Activated naive CD8-positive, alpha-beta T cell treated with anti-CD3 and anti-CD28 coated beads for 36 hours (primary cell): ENCODE measurements at places on chromosomes 6 and 20. TPM values are rescaled to one million over a fixed set of nuclear protein-coding genes. Genes with fewer than 3 reads are reported as not detected.

DNA sequence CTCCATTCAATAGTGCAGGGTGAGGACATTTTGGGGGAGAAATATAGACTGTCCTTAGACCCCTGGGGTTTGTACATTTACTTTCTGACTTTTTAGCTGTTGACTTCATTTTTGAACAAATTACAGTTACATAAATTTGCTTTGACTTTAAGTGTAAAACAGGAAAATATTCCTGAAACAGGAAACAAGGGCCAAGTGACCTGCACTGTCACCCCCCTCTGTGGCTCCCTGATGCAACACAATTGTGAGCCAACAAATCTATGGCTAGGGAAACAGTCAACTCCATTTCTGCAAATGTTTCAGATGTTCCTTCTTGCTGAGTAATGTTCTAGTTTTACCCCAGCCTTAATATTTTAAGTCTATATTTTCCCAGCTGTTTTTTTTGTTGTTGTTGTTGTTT, 39.8 kb downstream of the HLA-A start:
- H3K27ac ChIP-seq = no peak overlapping the region
- no peak overlapping the region for H3K4me3 ChIP-seq
- H3K4me1 ChIP-seq = peaks cover 2% of the 10 kb centered on the region
- H3K36me3 ChIP-seq = peaks cover 2% of the 10 kb centered on the region
- H3K27me3 ChIP-seq = peaks cover 14% of the 10 kb centered on the region
- DNase-seq = no peak

Gene IL20RA
- total RNA-seq = not detected

DNA sequence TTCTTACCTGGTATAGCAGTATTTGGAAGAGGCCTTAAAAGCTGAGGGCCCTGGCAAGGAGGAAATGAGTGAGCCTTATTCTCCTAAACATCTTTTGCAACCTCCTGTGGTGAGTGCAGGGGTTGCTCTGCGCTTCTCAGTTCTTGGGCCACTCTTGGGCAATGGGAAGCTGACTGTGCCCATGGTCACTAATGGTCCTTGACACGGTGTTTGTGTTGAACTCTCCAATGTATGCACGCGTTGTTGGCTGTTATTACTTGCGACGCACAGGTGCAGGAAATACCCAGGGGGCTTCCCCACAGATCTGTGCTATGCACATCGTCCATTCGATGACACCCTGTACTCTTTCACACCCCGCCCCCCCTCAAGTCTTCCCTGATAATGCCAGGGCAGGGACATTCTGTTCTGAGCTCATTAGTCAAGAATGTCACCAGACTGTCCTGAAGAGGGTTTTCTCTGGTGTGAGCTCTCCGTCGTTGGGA, 79.7 kb downstream of the EDN1 start:
- DNase-seq = no peak
- no peak overlapping the region for H3K4me3 ChIP-seq
- no peaks in the 10 kb centered on the region for H3K36me3 ChIP-seq
- H3K4me1 ChIP-seq = no peaks in the 10 kb centered on the region
- H3K27ac ChIP-seq = no peak overlapping the region

GRCh38 chr6:28153546-28153945, 11.9 kb downstream of the ZKSCAN8 start:
- peaks cover 4% of the 10 kb centered on the region for H3K4me1 ChIP-seq
- peaks cover 68% of the 10 kb centered on the region for H3K36me3 ChIP-seq
- no peaks in the 10 kb centered on the region for H3K27me3 ChIP-seq
- no peak overlapping the region for H3K4me3 ChIP-seq

DNA sequence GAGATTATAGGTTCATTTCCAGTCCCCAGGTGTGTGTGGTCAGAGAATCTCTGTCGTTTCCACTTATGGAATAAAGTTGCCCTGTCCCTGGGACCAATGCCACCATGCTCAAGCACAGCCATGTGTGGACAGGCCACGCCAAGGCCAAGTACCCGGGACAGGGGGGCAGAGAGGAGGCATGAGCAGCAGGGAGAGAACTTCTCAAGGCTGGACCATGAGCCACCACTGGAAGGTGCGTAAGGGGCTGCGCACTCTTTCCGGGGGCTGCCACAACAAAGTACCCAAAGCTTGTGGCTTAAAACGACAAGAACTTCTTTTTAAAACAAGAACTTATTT, 209.2 kb upstream of the KCNQ5 start:
- peaks cover 18% of the 10 kb centered on the region for H3K27me3 ChIP-seq
- no peak overlapping the region for H3K27ac ChIP-seq
- no peak for DNase-seq
- no peaks in the 10 kb centered on the region for H3K36me3 ChIP-seq
- peaks cover 2% of the 10 kb centered on the region for H3K4me1 ChIP-seq

Gene HRH3
- not detected for total RNA-seq

Gene HSPA1L
- 1.2 TPM for total RNA-seq

Gene SDHAF4
- 13.1 TPM for total RNA-seq

- H3K4me1 ChIP-seq = peaks cover 46% of the 10 kb centered on the region
- no peak overlapping the region for H3K4me3 ChIP-seq
- H3K27ac ChIP-seq = no peak overlapping the region
- peaks cover 2% of the 10 kb centered on the region for H3K36me3 ChIP-seq
These were observed 1.8 kb upstream of the PRDM1 start for GRCh38 chr6:106084106-106084988.

Gene GCNT2
- total RNA-seq = 4.1 TPM

Gene TRIM15
- total RNA-seq = not detected

DNA sequence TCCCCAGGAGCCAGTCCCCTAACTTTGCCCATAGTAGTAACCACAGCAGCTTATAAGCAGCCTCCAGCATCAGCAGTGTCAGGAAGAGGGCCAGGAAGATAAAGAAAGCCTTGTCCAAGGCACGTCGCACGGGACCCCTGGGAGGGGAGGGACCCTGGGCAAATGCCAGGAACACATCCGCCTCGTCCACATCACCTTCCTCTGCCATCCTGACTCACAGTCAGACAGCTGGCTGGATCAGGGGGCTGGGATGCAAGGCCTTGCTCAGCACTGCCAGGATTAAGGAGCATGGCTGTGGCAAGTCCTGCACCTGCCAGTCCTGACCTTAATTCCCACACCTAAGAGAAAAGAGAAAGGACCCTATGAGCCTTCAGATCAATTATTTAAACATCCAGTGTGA, 11.5 kb upstream of the ZBTB22 start:
- H3K36me3 ChIP-seq = no peaks in the 10 kb centered on the region
- H3K27ac ChIP-seq = no peak overlapping the region
- DNase-seq = no peak
- no peaks in the 10 kb centered on the region for H3K27me3 ChIP-seq

DNA sequence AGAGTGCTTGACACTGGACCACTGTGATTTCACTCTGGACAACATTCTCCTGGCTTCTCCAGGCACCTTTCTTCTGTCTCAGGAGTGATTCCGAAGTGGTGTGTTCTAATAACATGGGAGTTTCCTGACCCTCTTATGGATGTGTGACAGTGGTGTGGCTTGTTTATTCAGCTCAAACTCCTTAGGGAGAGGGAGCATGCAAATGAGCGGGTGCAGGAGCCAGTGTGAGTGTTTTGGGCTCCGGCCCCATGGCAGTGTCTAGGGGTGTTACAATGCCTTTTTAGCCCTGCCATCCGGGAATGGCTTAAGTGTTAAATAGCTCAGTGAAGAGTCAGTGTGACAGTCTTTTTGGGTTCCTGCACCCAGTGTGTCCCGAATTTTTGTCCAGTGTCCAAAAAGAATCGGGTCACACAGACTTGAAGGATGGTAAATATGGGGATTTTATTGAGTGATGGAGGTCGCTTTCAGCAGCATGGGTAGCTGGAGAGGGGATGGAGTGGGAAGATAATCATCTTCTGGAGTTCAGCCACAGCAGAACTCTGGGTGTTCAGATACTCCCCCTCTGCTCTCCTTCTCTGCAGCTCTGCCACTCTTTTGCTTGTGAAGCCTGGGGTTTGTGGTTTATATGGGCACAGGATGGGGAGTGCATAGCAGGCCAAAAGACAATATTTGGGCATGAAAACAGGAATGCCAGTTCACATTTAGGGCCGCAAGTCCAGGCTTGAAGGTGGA, 928.9 kb upstream of the CITED2 start:
- no peak overlapping the region for H3K27ac ChIP-seq
- no peaks in the 10 kb centered on the region for H3K4me1 ChIP-seq
- DNase-seq = no peak
- H3K36me3 ChIP-seq = no peaks in the 10 kb centered on the region
- no peak overlapping the region for H3K4me3 ChIP-seq

DNA sequence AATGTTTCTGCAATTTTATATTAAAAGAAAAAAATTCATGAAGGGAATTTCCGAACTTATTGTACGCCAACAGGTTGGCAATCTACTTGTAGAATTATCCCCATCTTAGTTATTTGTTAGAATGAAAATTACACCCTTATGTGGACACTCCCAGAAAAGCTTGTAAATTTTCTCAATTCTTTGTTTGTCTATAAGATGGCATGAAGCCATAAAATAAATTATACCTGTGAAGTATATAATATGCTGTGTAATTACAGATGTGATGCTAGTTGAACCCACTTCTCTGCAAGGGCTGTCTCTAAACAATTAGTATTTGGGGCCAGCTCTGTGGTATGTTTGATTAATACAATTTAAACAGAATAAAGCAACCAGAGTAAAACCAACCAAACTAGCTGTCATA, 52.1 kb upstream of the DSP start:
- H3K27ac ChIP-seq = no peak overlapping the region
- H3K36me3 ChIP-seq = no peaks in the 10 kb centered on the region
- H3K4me1 ChIP-seq = no peaks in the 10 kb centered on the region
- H3K4me3 ChIP-seq = no peak overlapping the region
- DNase-seq = no peak

- no peaks in the 10 kb centered on the region for H3K36me3 ChIP-seq
- peaks cover 7% of the 10 kb centered on the region for H3K4me1 ChIP-seq
- H3K4me3 ChIP-seq = no peak overlapping the region
- H3K27ac ChIP-seq = no peak overlapping the region
- H3K27me3 ChIP-seq = peaks cover 78% of the 10 kb centered on the region
These were observed 2.2 kb downstream of the CCN2 start for GRCh38 chr6:131948692-131949619.

GRCh38 chr6:52063584-52064344, 23.6 kb downstream of the PKHD1 start:
- peak; percentile 64 for DNase-seq
- no peaks in the 10 kb centered on the region for H3K27me3 ChIP-seq
- peak overlapping the region; percentile 16 for H3K4me3 ChIP-seq
- H3K4me1 ChIP-seq = peaks cover 8% of the 10 kb centered on the region
- no peaks in the 10 kb centered on the region for H3K36me3 ChIP-seq
- H3K27ac ChIP-seq = peak overlapping the region; percentile 79

Gene SCUBE3
- not detected for total RNA-seq

GRCh38 chr6:118844915-118845314, 49.0 kb upstream of the ASF1A start:
- H3K4me3 ChIP-seq = no peak overlapping the region
- H3K4me1 ChIP-seq = peaks cover 23% of the 10 kb centered on the region
- DNase-seq = no peak
- peaks cover 36% of the 10 kb centered on the region for H3K36me3 ChIP-seq
- H3K27ac ChIP-seq = peak overlapping the region; percentile 79

DNA sequence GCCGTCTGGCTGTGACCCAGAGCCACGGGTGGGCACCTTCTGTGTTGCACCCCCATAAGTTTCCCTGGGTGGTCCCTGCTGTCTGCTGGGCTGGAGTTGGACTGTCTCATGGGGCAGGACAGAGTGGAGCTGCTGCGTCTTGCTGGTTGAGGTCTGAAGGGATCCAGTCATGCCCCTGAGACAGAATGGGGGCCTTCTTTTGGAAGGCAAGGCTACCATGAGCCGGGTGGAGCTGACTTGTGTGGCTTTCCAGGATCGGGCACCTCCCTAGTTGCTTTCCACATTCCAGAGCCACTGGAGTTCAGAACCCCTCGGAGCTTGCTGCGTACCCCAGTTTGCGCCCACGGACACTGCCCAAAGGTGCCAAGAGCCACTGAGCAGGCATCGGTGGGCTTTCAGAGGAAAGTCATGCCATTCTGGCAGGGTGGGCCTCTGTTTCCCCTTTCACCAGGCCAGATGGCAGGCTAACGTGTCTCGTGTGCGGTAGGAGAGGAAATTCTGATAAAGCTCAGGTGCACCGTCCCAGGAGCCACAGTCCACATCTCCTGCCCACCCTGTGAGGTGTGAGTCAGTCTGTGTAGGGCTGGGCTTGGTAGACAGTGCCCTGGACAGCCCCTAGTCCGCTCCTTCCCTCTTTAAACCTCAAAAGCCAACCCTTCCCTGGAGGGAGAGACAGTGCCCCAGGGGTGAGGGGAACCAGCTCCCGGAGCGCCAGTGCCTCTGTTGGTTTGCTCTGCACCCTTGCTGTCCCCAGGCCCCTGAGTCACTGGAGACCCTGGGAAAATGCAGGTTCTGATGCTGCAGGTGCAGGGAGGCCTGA, 125.3 kb downstream of the SYCP2 start:
- no peak overlapping the region for H3K27ac ChIP-seq
- no peak for DNase-seq
- peaks cover 8% of the 10 kb centered on the region for H3K27me3 ChIP-seq
- H3K4me3 ChIP-seq = no peak overlapping the region
- no peaks in the 10 kb centered on the region for H3K4me1 ChIP-seq

GRCh38 chr6:152298055-152298647, 339.0 kb downstream of the SYNE1 start:
- no peaks in the 10 kb centered on the region for H3K27me3 ChIP-seq
- peak overlapping the region; percentile 24 for H3K27ac ChIP-seq
- no peak overlapping the region for H3K4me3 ChIP-seq
- peaks cover 38% of the 10 kb centered on the region for H3K4me1 ChIP-seq
- no peak for DNase-seq
- H3K36me3 ChIP-seq = peaks cover 1% of the 10 kb centered on the region
